Calu3 (cell line): ENCODE measurements at places on chromosomes 7 and 10. TPM values are rescaled to one million over a fixed set of nuclear protein-coding genes. Genes with fewer than 3 reads are reported as not detected.

The MACC1 gene
- 190 and 199 TPM in 2 replicates for total RNA-seq

The PDE1C gene
- total RNA-seq: 25.1 and 34.0 TPM in 2 replicates

DNA sequence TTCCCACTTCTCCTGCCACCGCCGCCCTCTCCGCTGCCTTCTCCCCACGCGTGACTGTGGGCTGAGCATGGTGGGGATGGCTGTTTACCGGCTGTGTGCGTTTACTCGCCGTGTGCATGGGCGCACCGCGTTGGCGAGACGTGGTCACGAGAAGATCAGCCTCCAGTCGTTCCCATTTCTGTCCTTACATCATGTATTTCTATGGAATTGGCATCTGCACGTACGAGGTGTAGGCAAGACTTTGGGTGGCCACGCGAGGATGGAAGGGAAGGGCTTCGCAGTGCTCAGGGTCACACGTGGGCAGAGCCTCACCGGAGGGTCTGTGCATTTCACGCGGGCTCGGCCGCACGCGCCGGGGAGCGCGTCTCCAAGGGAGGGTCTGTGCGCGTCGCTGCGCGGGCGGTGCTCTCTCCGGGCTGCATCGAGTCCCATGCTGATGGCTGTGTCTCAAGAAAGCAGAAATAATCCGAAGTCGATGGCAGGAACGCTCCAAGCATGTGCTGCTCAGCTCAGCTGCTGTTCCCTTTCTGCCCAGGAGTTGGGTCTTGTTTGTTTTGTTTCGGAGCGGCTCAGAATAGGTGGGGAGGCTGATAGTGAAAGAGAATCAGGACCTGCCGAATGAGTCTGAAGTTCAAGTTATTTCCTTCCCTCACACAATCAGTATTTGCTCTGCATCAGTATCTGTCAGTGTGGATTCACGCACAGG is 973 bp downstream of the CAMK1D start:
- peak overlapping the region; percentile 80 for H3K4me3 ChIP-seq
- DNase-seq: no peak
- peaks cover 14% of the 10 kb centered on the region for H3K36me3 ChIP-seq
- H3K27ac ChIP-seq: no peak overlapping the region
- H3K27me3 ChIP-seq: peaks cover 82% of the 10 kb centered on the region

The NDUFA5 gene
- total RNA-seq: 69.8 and 75.1 TPM in 2 replicates

The CYP3A5 gene
- 44.9 and 70.7 TPM in 2 replicates for total RNA-seq

- no peaks in the 10 kb centered on the region for H3K36me3 ChIP-seq
- no peak overlapping the region for H3K4me3 ChIP-seq
- H3K27me3 ChIP-seq: peaks cover 30% of the 10 kb centered on the region
- H3K27ac ChIP-seq: no peak overlapping the region
Measured at GRCh38 chr7:132298790-132299189, 277.5 kb downstream of the PLXNA4 start.

The SFTPD gene
- total RNA-seq: not detected in 2 replicates

The CPXM2 gene
- total RNA-seq: not detected in 2 replicates

The PRXL2A gene
- total RNA-seq: 61.4 and 67.2 TPM in 2 replicates
